Tongue (tissue), 3 donors: ENCODE measurements at places on chromosomes 5 and 9. TPM values are rescaled to one million over a fixed set of nuclear protein-coding genes. Genes with fewer than 3 reads are reported as not detected.

DNA sequence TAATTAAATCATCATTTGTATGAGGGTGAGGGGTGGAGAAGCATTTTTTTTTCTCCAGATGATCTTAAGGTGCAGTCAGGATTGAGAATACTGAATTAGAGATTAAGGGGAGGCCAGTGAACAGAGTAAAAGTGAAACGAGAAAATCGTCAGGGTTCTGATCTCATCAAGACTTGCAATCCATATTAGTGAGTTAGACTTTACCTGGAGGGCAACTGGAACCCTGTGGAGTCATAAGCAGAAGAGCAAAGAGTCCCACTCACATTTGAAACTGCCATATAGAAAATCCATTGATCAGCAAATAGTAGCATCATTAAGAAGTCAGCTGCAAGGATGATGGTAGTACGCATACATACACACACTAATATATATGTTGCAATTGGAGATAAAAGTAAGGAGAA is 466.2 kb upstream of the PAPPA start:
- no peak for DNase-seq

DNA sequence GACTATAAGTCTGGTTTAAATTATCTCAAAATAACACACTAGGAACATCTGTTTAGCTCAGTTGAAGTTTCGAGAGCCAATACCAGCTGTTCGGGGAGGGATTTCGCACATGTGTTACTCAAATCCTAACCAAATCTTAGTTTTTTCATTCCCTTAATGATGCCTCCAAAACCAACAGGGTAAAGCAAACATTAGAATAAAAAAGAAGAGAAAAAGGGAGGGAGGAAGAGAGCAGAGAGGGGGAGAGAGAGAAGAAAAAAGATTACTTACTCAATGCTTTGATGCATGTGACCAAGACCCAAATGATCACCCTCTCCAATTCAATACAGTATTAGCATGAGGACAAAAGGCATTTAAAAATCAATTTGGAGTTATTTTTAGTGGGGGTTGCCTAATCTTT is 86.0 kb upstream of the NR5A1 start:
- DNase-seq = peak; percentile 83

GRCh38 chr5:166436872-166437271 is 1854.6 kb upstream of the WWC1 start:
- DNase-seq = peak; percentile 5

Gene FOXD4
- not detected for total RNA-seq

Gene PPP1R26
- total RNA-seq = 19.5 TPM

Gene SPATA31E1
- not detected for total RNA-seq
